Urothelium cell line (cell line): ENCODE measurements at places on chromosomes 6 and 20.
A peak's percentile ranks its signal among the peaks of the same experiment; 100 is the strongest.

DNA sequence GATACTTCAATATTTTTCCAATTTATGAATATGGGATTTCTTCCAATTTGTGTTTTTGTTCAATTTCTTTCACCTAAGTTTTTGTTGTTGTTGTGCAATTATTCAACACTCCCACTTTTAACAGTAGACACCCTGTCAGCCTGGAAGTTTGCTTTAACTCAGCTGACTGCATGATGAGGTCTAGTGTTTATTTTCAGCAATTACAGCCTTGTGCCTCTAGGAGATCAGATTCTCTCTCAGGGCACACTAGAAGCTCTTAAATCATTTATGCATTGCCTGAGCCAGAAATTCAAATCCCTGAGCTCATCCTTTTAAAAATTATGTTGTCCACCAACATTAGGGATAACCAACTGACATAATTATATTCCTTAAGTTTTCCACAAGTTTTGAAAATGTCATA lies 85.7 kb downstream of the MRAP2 start:
- DNase-seq, result no peak

GRCh38 chr20:22411627-22412450 lies 172.5 kb downstream of the FOXA2 start:
- DNase-seq, result no peak

GRCh38 chr6:34301408-34301807 lies 52.6 kb upstream of the SMIM29 start:
- no peak for DNase-seq

DNA sequence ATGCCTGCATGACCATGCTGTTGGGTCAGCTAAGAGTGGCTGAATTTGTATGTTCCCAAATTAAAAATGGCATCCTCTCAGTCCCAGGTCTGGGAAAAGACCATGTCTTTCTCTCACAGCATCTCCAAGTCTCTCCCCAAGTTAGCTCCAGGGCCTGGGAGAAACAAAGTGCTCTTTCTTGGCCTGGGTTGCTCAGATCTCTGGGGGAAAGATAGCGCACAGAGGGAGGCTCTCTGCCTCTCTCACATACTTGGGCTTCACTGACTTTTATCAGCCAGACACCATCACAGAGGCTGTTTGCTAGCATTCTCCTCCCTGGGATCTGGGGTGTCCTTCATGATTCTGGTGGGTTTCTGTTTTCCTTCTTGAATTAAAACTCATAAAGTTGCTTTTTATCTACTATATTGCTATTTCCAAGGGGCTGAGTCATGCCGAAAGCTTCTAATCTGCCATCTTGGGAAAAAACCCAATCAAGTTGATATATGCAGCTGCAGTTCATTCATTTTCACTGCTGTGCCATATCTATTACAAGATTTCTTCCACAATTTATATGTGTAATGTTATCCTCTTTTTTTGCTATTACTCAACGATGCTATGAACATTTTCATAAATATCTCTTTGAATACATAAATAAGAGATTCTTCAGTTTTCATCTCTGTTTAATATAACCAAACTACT lies 190.2 kb downstream of the MOXD1 start:
- no peak for DNase-seq

DNA sequence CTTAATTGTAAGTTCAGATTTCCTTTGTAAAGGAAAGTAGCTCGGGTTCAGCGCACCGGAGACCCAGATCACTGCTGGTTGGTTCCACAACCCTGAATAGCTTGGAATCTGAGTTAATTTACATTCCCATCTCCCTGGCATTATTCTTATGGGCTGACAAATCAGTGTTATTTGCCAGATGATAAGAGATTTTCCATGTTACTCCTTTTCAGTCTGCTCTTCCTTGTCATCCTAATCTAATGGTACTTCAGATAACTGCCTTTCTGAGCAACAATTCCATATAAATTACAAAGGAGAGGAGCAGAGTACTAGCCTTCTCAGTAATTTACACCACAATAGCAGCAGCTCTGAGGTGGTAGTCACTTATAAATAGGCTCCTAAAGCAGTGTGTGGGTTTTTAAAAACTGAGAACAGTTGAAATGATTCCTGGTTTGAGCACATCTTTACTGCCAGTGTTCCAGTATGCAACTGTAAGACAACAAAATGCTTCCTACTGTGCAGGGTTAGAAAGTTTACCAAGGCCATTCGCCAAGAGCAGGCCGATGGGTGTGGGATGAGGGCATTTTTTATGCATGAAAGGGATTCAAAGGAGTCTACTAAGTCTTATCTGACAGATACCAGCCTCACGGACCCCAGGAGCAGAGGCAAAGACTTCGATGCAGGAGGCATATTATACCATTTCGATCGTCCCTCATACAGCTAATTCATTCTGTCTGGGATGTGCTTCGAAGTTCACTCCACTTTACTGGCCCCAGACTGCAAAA lies 89.7 kb downstream of the NDUFAF5 start:
- DNase-seq, result no peak

DNA sequence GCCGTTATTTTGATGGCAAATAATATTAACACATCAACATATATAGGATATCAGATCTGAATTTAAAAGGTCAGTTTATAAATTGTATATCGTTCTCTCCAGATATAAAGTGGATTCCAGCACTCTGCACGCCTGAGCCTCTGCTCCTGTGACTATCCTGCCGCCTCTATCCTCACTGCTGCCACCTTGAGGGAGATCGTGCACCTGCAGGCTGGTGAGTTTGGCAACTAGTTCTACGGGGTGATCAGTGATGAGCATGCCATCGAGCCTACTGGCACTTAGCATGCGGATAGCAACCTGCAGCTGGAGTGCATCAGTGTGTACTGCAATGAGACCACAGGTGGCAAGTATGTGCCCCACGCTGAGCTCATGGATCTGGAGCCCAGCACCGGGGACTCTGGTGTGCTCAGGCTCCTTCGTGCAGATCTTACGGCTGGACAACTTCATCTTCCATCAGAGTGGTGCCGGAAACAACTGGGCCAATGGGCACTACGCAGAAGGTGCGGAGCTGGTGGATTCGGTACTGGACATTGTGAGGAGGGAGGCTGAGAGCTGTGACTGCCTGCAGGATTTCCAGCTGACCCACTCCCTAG lies 84.9 kb downstream of the FBXO5 start:
- peak; percentile 77 for DNase-seq

GRCh38 chr6:133698272-133698671 lies 190.6 kb upstream of the TCF21 start:
- DNase-seq, result no peak

DNA sequence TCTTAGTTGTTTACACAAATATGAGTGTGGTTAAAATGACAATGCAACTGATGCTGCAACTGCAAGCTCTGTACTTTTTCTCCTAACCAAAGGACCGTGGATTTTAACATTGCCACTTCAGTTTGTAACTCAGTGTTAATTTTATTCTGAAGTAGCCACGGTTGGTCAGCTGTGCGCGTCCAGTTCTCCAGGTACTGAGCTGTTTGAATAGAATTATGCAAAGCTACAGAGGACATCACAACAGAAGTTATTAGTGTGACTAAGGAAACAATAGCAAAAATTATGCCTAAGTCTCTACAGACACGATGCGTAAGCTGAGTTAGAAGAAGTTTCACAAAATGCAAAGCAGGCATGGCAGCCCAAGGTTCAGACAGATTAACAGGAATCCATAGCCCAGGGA lies 4.4 kb upstream of the ABHD12 start:
- no peak for DNase-seq

- DNase-seq, result no peak
Measured at GRCh38 chr6:162798546-162799266, 70.9 kb downstream of the PACRG start.

DNA sequence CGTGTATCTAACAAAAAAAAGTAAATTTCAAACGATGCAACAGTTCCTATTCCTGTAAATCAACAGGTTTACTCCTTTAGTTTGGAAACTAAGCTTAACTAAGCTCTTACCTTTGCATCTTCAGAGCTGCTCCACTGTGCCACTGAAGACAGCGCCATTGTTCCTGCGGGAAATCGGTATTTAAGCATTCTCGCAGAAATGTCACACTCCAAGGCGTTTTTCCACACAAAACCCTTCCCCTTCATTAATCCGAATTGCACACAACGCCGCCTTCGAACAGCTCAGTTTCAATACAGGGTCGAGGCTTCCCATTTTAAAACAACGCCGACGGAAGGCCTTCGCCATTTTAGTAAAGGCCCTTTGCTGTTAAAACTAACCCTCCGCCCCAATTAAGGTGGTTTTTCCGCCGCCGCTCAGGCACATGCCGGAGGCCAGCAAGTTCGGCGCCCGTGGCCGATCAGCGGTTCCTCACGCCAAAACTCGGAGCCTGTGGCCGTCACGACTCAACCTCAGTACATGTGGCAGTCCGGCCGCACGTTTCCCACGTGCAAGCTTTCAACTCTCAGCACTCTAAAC lies 35.4 kb upstream of the SYNCRIP start:
- DNase-seq, result no peak

- no peak for DNase-seq
Measured at GRCh38 chr6:43020847-43021246, 576 bp upstream of the RRP36 start.

GRCh38 chr6:33249732-33250630 lies 21.7 kb downstream of the VPS52 start:
- no peak for DNase-seq

- no peak for DNase-seq
Measured at GRCh38 chr6:107237992-107238660, 122.8 kb upstream of the BEND3 start.

GRCh38 chr20:38143646-38144554 lies 21.2 kb downstream of the TGM2 start:
- peak; percentile 76 for DNase-seq

DNA sequence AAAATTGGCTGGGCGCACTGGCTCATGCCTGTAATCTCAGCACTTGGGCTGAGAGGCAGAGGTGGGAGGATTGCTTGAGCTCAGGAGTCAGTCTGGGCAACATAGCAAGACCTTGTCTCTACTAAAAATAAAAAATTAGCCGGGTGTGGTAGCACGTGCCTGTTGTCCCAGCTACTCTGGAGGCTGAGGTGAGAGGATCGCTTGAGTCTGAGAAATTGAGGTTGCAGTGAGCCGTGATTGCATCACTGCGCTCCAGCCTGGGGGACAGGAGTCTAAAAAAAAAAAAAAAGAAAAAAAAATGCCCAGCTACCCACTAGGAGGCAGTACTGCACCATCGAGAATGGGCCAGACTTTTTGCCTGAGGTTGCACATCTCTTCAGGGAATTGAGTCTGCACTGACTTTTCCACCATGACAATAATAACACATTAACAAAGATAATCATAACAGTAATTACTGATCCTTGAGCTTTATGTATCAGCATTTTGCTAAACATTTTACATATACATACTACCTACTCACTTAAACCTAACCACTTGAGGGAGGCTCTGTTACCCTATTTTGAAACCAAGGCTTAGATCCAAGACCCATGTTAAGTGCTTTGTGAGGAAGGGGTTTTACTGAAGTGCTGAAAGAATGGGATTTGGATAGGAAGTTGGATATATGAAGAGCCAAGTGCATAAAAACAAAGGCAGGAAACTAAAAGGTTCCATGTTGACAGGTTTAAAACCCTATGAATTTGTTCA lies 21.0 kb downstream of the SRSF3 start:
- DNase-seq, result peak; percentile 50

DNA sequence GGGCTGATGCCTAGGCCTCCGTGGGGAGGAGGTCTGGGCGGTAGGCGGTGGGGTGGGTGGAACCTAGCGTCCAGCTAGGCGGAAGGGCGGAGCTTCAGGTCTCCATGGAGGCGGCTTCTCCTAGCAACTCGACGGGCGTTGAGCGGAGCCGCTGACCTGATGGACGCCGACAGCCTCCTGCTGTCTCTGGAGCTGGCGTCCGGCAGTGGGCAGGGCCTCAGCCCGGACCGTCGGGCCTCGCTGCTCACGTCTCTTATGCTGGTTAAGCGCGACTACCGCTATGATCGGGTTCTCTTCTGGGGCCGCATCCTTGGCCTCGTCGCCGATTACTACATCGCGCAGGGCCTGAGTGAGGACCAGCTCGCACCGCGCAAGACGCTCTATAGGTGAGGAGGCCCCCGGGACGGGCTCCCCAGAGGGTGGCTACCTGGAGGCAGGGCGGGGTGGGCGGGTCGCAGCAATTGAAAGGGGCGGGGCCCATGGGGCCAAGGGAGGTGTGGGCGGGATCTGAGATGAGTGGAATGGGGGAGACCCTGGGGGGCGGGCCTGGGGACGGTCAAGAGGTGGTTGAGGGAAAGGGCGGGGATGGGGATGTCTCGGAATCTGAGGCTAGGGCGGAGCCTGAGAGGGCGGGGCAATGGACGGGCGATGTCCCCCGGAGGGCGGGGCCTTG lies at the start of gene RSPH9:
TSS of gene RSPH9 (plus strand) at position 97 of the 673 bp plus-strand sequence. CDS start at position 160, 63 bp downstream.
- no peak for DNase-seq

DNA sequence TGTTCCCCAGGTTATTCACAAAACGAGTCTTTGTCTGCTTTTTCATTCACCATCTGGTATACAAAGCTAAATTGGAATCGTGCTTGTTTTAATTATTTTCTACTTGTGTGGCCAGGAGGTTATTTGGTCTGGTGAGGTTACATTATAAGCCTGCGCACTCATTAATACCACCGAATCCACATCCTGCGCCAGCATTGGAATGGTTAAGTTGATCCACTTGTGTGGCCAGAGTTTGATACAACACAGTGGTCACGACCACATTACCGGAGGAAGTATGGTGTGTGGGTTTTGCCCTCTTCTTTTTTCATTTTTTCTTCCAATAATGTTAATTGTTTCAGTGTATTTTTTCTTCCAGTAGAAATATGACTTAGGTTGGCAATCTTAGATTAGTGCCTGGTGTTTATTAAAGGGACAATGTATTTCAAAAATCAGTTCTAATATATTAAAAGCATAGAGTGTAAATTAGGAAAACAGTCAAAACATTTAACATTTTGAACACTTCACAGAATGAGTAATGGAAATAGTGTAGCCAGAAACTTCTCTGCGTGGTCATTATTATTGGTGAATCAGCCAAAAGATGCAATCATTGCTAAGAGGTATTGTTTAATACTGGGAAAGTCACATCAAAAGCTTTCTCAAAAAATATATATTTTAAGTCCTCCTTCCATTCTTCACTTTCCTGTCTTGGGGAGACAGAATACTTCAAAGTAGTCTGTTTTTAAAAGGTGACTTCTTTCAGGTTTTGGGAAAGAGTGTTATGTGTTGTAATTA lies 84.5 kb downstream of the JARID2 start:
- DNase-seq, result no peak

GRCh38 chr20:57791178-57791962 lies 81.6 kb upstream of the PMEPA1 start:
- DNase-seq, result no peak

DNA sequence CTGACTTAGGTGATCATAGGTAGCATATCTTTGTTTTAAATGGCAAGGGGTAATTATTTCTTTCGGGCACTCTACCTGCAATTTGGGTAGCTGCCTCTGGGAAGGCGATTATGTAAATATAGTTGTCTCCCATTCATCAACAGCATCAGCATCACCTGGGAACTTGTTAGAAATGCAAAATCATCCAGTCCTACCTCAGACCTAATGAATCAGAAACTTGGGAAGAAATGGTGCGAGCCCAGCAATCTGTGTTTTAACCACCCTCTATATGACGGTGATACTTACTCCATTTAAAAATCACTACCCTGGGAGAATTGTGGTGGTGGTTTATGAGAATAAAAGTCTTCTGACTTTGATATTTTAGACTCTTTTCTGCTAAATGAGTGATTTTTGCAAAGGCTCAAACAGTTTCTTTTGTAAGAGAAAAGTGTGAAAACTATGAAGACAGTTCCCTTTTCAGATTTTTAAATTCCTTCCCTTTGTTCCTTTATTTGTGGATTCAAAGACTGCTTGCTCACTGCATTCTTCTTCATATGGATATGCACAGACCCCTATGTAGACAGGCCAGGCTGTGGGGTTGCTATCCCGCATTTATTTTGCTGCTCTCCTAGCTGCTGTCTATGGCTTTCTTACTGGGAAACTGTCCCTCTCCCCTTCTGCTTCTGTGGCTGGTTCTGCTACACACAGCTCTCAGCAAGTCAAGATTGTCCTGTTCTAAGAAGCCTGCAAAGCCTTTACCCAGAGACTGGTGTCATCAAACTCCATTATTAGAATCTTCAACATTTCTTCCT lies 365.3 kb downstream of the RNF144B start:
- no peak for DNase-seq
